ENCODE measurements at places on chromosomes 1 and 21. TPM values are rescaled to one million over a fixed set of nuclear protein-coding genes. Genes with fewer than 3 reads are reported as not detected.
A peak's percentile ranks its signal among the peaks of the same experiment; 100 is the strongest.

- DNase-seq, result no peak
Measured at GRCh38 chr1:234927971-234928640, 200.5 kb downstream of the TOMM20 start.

DNA sequence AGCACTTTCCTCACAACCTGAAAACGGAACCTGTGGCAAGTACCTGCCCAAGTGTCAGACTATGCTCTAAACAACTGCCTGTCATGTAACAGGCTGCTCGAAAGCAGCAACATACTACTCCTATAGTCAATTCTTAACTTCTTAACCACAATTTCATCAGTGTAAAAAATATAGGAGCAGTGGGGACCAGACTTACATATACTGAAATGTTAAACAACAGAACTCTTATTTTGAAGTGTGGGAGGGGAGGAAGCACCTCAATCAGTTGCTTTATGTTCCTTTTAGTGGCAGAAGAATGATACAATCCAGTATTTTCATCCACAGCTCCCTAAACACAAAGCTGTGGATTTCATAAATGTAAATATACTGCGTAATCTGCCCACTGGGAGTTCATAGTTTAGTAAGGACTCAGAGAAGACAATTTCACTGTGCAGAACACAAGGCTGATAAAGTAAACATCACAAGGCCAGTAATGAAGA, 44.2 kb downstream of the WLS start:
- DNase-seq, result no peak

DNA sequence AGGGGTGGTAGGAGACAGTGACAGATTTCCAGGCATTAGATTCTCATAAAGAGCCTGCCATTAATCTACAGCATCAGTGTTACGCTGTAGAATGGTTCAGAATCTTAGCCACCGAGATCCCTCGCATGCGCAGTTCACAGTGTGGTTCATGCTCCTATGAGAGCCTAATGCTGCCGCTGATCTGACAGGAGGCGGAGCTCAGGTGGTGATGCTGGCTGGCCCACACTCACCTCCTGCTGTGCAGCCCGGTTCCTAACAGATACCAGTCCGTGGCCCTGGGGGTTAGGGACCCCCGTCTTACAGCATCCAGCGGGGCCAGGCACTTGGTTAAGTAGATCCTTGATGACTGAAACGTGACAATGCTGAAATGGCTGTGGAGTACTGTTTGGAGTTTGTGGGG, 163.6 kb upstream of the C1orf21 start:
- no peak for DNase-seq

- peak; percentile 78 for DNase-seq
Measured at GRCh38 chr1:81414488-81415015, 386.2 kb upstream of the ADGRL2 start.

GRCh38 chr1:91697416-91697815, 188.5 kb downstream of the TGFBR3 start:
- DNase-seq, result no peak

DNA sequence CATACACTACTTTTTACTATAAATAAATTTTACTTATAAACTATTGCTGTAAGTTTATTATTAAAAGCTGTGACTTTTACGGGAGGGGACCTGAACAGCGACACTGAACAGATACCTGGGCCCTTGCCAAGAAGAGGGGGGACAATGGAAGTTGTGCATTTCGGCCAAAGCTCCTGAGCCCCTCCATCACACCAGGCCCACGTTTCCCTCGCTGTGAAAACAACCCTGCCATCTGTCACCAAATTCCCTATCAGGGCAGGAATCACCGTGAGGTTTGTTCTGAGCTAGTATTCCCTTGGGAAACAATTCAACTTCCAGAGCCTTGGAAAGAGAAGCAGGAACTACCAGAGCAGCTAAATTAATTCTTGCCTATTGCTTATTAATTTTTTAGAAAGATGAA, 37.0 kb downstream of the VTCN1 start:
- no peak for DNase-seq

GRCh38 chr1:209486861-209487593, 96.5 kb upstream of the CAMK1G start:
- no peak for DNase-seq

GRCh38 chr1:74673351-74674111, at the start of gene ERICH3:
TSS of gene ERICH3 (minus strand) at chr1:74673792. CDS start at chr1:74673519, 273 bp downstream.
- DNase-seq, result peak; percentile 7

GRCh38 chr1:33442141-33442540, 11.2 kb upstream of the PHC2 start:
- DNase-seq, result no peak

The LCE1D gene
- total RNA-seq, result not detected

The RXRG gene
- 6.8 TPM for total RNA-seq

The HCN3 gene
- total RNA-seq, result 22.4 TPM

The LCA5L gene
- total RNA-seq, result 1.2 TPM

The CASQ2 gene
- total RNA-seq, result 0.12 TPM

The SMCP gene
- not detected for total RNA-seq

The TNFRSF1B gene
- total RNA-seq, result 3.1 TPM
